COR-L47 (cell line): ENCODE measurements at places on chromosomes 16 and 17.

DNA sequence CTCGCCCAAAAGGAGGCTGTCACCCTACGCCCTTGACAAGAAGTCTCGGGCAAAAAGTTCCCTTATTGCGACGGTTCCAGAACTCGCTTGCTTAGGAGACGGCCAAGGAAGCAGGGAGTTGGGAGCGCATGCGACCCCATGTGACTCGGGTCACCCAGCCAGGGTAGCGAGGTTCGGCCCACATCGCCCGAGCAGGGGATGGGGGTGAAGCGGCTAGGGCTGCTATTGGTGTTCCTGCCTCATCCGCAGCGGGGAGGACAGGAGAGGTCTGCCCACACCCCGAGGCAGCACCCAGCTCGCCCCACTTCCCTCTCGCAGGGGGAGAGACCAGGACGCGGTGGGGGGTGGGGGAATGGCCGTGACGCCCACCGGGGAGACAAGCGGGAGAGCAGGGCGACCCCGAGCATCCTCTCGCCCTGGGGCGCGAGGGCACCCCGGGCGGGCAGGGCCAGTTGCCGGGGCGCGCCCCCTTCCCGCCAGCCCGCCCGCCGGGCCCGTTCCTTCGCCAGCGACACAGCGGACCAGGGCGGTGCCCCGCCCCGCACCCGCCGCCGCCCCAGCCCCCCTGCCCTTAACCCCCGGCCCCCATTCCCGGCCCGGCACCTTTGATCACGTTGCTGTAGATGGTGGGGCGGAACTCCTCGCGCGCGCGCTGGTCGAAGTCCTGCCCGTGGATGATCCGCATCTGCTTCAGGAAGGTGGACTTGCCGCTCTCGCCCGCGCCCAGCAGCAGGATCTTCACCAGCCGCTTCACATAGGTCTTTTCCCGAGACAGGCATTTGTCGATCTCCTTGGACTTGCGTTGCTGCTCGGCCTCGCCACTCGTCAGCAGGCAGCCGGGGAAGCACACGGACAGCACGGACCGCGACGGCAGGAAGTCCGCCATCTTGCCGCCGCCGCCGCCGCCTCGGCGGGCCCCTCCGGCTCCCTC is 567 bp downstream of the GNA13 start:
- DNase-seq: no peak

DNA sequence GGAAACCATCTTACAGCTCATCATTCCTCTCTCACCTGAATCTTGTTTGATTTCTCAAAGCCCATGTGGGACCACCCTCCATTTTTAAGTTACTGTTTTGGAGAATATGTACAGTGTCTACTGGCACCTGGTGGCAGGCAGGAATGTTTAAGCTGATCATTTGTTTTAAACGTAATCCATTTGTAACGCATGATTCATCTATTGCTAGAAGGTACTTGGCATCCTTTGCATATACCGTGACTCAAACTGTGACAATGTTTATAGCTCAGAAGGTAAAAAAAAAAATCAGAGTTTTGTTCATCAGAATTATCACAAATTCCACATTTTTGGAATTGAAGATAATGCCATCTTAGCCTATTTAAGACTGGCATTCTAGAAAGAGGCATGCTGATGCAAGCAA is 1007.5 kb upstream of the EEF2KMT start:
- no peak for DNase-seq

DNA sequence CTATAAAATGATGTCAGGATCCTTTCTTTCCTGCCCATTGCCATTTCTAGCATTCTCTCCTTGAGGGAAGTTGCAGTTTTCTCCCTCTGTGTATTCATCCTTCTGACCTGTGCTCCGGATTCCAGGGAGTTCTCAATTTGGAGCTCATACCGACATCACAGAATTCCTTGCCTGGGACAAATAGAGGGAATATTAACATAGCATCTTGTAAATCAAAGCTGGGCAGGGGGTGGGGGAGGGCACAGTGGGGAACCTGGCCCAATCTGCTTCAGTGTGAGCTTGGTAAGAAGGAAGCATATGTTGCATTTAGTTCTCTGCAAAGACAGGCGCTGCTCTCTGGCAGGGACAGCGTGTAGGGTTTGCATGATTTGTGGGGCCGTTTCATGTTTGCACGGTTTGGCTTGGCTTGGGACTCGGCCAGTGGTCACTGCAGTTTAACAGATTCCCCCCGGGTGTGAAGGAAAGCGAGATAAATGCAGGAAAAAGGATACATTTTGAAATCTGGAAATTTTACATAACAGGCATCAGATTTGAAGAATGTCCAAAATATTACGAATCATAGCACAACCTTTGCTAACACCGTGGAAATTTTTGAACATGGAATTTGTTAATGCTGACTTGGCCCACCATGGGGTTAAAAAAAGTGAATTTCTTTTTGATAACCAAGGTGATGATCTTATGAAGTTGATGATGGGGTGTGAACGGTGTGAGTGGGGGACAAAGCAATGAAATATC is 178.0 kb downstream of the WWOX start:
- no peak for DNase-seq

- no peak for DNase-seq
Measured at GRCh38 chr17:30134551-30134950, 17.9 kb downstream of the NSRP1 start.

DNA sequence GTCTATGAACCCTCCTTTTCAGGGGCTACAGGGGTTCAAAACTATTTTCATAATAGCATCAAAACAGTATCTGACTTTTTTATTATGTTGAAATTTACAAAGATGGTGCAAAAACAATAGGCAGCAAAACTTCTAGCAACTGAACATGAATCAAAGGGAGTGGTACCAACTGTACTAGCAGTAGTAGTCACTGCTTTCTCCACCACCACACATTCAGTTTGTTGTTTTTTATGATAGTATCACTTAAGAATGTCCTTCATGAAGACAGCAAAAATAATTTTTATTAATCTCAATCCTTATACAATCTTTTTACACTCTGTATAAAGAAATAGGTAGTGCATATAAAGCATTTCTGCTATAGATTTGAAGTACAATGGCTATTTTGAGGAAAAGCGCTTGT is 47.6 kb downstream of the MED13 start:
- DNase-seq: no peak

- no peak for DNase-seq
Measured at GRCh38 chr17:78748048-78748729, 33.9 kb downstream of the CYTH1 start.

DNA sequence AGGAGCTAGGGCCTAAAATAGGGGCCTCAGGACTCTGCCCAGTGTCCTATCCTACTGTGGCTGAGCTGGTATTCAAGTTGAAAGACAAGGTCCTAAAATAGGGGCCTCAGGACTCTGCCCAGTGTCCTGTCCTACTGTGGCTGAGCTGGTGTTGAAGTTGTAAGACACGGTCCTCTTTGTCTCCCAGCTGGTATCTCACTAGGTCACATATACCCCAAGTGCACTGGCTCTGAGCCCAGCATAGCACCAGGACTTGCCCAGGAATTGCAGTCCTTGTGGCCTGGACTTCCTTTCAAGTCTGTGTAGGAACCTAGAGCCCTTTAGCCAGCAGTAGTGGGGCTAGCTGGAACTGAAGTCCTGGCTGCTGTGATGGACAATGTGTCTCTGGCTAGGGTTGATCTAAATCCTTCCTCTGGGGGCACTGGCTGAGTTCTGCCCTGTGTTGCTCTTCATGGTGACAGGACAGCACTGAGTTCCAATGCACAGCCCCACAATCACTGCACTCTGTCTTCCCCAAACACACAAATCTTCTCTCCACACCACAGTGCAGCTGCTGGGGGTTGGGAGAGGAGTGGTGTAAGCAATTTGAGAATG is 260.5 kb downstream of the HAPSTR1 start:
- DNase-seq: no peak

- no peak for DNase-seq
Measured at GRCh38 chr17:65359016-65359415, 202.4 kb downstream of the AXIN2 start.

GRCh38 chr17:4898927-4899326 is 409 bp upstream of the C17orf107 start:
- no peak for DNase-seq

GRCh38 chr17:17729620-17730249 is 48.5 kb downstream of the RAI1 start:
- DNase-seq: no peak

DNA sequence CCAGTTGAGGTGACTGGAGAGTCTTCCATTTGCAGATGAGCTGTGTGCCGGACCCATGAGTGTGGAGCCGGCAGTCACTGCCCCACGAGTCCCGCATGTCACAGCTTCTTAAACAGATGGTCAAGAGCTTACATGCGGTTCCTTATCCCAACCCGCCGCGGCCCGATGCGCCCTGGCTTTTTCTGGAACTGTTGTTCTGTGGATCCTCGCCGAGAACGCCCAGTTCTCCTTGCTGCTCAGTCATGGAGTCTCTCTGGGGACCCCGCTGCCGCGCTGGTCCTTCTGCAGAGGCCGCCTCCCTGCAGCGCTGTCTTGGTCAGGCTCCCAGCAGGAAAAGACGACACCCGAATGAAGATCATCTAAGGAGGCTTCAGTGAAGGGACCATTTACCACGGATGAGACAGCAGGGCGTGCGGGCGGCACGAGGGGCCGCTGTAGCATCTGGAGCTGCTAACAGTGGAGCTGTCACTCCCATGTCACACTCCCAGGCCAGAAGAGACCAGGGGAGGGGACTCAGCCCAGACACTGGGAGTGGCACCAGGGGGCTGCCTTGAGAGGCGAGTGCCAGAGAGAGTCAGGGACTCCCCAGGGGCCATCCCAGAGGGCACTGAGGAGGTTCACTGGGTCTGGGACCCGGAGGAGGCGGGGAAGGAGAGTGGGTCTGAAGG is 10.8 kb upstream of the LGALS3BP start:
- DNase-seq: no peak

GRCh38 chr16:53546988-53547391 is 44.0 kb upstream of the AKTIP start:
- DNase-seq: no peak

- DNase-seq: peak; percentile 36
Measured at GRCh38 chr17:35612924-35613521, 25.9 kb downstream of the AP2B1 start.

GRCh38 chr16:79348521-79349306 is 251.8 kb downstream of the MAF start:
- DNase-seq: no peak

DNA sequence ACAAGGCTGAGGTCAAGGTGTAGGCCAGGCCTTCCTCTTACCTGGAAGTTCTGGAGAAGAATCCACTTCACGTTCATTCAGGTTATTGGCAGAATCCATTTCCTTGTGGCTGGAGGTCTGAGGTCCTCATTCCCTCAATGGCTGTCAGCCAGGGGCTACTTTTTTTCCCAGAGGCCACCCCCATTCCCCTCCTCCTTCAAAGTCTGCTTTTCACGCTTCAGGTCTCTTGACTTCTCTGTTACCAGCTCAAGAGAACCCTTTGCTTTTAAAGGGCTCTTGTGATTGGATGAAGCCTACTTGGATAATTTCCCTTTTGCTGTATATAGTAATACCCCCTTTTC is 55.1 kb upstream of the LGALS9 start:
- DNase-seq: no peak

DNA sequence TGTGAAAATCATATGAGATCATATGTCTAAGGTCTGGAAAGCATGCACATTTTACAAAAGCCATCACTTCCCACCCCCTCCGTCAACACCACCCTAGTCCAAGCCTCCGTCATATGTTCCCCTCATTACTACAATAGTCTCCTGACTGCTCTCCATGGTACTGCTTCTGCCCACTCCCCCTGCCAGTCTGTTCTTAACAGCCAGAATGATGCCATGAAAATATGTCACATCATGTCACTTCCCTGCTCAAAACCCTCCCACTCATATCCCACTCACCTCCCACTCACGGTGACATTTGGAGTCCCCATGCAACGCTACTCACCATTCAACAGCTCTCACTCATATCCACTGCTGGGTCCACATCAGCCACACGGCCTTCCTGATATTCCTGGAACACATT is 432.3 kb downstream of the XYLT1 start:
- no peak for DNase-seq

GRCh38 chr17:40482722-40483121 is 18.7 kb downstream of the TNS4 start:
- no peak for DNase-seq

- DNase-seq: no peak
Measured at GRCh38 chr17:8622191-8622590, 8.3 kb downstream of the MYH10 start.

- DNase-seq: peak; percentile 93
Measured at GRCh38 chr17:81427173-81428120, 32.2 kb downstream of the BAHCC1 start.

- peak; percentile 60 for DNase-seq
Measured at GRCh38 chr17:32141258-32141657, 1.0 kb upstream of the RHOT1 start.

DNA sequence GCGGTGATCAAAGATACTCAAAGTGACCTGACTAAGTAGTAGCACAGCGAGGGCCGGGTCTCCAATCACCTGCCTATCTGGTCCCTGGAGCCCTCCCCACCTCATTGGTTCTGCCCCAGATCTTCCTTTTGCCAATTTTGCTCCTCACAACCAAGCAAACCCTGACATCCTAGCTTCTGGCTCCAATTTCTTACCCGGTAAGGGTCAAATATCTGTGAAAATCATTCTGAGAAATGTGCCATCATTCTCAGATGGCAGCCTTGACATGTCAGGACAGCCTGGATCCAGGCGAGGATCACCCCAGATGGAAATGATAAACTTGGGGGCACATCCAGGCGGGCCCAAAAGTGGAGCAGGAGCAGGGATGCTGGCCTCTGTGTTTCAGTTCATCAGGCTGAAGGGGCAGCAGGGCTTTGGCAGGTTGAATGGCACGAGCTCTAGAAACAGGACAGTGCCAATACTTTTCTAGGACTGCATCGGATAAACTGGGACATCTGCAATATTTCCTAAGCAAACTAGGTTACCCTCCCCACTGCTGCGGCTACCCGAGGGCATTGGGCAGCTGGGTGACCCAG is 83.9 kb downstream of the SHISA6 start:
- no peak for DNase-seq

DNA sequence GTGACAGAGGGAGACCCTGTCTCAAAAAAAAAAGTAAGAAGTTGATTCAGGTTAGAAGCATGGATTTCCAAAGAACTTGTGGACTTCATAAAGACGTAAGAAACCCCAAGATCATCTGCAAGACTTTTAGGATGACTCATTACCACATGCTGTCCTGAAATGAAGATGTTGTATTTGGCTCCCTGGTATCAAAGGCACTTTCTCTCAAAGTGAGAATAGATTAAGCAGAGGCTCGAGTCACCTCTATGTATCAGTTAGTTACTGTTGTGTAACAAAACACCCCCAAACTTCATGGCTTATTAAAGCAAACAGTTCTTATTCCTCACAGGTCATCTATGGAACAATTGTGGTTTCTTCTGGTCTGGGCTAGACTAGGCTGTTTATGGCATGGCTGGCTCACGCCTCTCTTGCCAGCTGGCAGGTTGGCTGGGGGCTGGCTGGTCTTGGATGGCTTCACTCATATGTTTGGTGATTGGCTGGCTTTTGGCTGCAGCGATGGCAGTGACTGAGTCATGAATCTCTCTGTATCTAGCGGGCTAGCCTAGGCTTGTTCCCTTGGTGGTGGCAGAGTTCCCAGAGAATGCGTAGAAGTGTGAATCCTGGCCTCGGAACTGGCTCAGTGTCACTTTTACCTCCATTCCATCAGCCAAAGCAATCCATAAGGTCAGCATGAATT is 60.4 kb upstream of the MSI2 start:
- DNase-seq: no peak

- no peak for DNase-seq
Measured at GRCh38 chr17:47670064-47670463, 20.3 kb downstream of the KPNB1 start.

- DNase-seq: peak; percentile 68
Measured at GRCh38 chr17:30323262-30323894, 10.5 kb downstream of the TMIGD1 start.

- no peak for DNase-seq
Measured at GRCh38 chr17:36107660-36108059, 4.0 kb downstream of the CCL4 start.

- no peak for DNase-seq
Measured at GRCh38 chr17:624341-624860, 90.2 kb downstream of the VPS53 start.

GRCh38 chr16:535446-536405 is 8.2 kb downstream of the CAPN15 start:
- no peak for DNase-seq
